ENCODE measurements at places on chromosomes 7 and 10. TPM values are rescaled to one million over a fixed set of nuclear protein-coding genes. Genes with fewer than 3 reads are reported as not detected.
A peak's percentile ranks its signal among the peaks of the same experiment; 100 is the strongest.

DNA sequence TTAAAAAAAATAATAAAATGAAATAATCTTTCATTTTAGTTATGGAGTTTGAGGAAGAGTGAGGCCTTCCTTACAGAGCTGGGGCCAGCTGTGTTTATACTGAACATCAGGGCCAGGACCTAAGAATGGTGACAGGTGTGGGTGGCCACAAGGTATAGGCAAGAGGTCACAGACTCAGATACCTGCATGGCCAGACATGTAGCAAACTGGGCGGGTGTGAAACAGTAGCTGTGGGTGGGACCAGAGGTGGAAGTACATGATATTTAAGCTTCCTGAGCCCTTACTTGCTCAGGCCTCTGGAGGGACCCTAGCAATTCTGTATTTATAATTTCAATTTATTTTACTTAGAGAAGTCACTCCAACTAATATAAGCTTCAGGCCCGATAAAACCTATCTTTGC, 27.7 kb upstream of the CAMK1D start:
- DNase-seq, result peak; percentile 26

DNA sequence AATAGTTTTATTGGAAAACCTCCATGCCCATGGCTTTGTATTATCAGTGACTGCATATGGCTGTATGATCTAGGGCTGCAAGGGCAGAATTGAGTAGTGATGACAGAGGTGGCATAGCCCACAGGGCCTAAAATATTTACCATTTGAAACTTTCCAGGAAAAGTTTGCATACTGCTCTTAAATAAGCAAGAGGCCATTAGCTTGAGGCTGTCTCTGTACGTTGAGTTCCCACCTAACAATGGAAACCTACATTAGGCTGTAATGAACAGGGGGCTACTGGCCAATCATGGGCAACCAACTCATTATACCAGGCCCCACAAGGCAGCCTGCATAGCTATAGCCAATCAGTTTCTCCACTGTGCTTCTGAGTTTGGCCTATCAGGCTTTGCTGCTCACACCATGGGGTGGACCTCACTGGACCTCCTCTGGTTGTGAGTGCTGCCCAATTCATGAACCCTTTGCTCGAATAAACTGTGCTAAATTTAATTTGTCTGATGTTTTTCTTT, 673 bp upstream of the ST8SIA6 start:
- peak; percentile 79 for DNase-seq

DNA sequence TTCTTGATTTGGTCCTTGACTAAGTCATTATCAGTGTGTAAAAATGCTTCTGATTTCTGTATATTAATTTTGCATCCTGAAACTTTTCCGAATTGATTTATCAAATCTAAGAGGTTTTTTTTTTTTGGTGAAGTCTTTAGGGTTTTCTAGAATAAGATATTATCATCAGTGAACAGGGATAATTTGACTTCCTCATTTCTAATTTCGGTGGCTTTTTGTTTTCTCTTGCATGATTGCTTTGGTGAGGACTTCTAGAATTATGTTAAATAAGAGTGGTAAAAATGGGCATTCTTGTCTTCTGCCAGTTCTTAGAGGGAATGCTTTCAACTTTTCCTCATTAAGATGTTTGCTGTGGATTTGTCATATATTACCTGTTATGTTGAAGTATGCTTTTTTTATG, 170.5 kb downstream of the CCDC7 start:
- DNase-seq, result no peak

GRCh38 chr7:157853076-157853788, 516.4 kb downstream of the DNAJB6 start:
- DNase-seq, result no peak

GRCh38 chr10:22712956-22713852, 1.2 kb downstream of the PIP4K2A start:
- DNase-seq, result peak; percentile 91

GRCh38 chr7:101998029-101998905, 180.8 kb downstream of the CUX1 start:
- DNase-seq, result peak; percentile 32

GRCh38 chr7:102415685-102416225, 17.6 kb upstream of the ORAI2 start:
- no peak for DNase-seq

DNA sequence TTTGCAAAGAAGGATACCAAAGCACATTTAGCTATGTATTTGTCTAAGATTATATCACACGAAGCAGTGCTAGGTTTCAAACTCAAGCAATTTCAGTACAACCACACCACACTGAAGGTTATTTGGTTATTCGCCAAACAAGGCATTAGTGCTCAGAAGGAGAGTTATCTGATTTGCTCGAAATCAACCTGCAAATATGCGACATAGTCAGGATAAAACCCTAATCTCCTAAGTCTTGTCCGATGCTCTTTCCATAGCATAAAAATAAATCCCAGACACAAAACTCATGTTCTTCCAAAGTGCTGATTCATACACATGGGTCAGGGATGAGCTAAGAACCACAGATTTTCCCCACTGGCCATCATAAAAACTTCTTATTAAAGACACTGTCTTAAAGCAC, 1288.0 kb upstream of the SORCS1 start:
- DNase-seq, result no peak

GRCh38 chr7:2490181-2490651, 14.0 kb upstream of the GRIFIN start:
- DNase-seq, result no peak

GRCh38 chr7:141287936-141288335, 214.1 kb downstream of the TMEM178B start:
- DNase-seq, result no peak

Gene CYP3A7
- total RNA-seq, result not detected

Gene GOLGA7B
- not detected for total RNA-seq

Gene ANKRD7
- total RNA-seq, result 1.8 TPM

Gene TMEM229A
- not detected for total RNA-seq

All from osteoblast (primary cell).